Activated gamma-delta T cell (primary cell): ENCODE measurements at places on chromosomes 13 and 19.

DNA sequence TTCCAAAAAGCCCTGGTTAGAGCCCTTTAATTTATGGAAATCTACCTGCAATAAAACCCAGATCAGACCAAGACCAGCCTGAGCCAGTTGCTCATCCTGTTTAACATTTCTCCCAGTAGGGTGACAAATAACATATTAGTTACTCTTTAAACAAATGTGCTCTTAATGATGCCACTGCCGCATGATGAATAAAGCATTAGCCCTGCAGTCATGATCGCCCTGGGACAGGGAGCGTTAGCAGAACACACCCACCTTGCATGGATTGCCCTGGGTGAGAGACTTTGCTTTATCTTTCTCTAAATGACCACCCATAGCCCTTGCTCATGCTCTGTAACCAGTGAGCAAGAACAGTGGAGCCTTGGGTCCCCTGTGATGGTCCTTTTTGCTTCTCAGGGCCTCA lies 362.4 kb downstream of the ENOX1 start:
- DNase-seq: no peak

GRCh38 chr19:2627319-2627829 lies 75.1 kb downstream of the GNG7 start:
- no peak for DNase-seq

- DNase-seq: no peak
Observed at GRCh38 chr19:49486710-49487276, 615 bp upstream of the RPL13A start.

DNA sequence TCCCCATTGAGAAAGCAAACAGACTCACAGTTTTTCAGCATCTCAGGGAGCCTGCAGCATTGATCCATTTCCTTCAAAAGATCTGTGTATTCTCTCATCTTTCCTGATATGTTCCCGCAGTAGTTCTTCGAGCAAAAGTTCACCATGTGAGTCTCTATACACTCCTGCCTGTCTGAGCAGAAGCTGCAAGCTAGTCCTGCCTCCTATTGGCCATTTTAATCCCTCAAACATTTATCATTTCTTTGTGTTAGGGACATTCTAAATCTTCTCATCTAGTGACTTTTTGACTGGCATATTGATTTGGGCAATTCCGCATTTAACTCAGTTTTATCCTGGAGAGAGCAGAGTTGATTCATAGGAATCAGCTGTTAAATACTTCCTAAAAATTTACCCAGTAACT lies 660.4 kb upstream of the KLF12 start:
- no peak for DNase-seq

GRCh38 chr19:49210108-49210900 lies 52.7 kb downstream of the TRPM4 start:
- DNase-seq: no peak

DNA sequence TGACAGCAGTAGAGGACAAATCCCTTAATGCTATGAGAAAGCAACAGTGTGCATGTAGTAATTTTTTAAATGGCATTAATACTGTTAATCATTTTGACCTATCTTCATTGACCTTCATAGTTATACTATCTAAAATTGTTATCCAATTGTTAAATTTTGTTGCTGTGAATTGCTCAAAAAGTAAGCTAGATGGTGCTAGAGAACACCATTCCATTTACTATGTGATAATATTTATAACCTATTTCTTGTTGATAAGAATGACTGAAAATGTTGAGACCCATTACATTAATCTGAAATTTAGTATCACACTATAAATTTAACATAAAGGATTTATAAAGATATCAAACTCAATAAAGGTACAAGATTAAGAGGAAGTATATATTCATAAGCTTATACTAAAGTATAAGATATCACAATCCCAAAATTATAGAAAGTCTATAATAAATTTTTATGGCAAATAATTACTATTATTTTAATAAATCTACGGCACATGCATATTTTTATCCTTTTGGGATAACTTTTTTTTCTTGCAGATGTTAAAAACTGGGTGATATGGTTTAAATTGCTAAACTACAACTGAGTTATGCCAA lies 1573.3 kb downstream of the PCDH9 start:
- no peak for DNase-seq

- DNase-seq: no peak
Observed at GRCh38 chr13:27371932-27372331, 52.5 kb upstream of the GTF3A start.

DNA sequence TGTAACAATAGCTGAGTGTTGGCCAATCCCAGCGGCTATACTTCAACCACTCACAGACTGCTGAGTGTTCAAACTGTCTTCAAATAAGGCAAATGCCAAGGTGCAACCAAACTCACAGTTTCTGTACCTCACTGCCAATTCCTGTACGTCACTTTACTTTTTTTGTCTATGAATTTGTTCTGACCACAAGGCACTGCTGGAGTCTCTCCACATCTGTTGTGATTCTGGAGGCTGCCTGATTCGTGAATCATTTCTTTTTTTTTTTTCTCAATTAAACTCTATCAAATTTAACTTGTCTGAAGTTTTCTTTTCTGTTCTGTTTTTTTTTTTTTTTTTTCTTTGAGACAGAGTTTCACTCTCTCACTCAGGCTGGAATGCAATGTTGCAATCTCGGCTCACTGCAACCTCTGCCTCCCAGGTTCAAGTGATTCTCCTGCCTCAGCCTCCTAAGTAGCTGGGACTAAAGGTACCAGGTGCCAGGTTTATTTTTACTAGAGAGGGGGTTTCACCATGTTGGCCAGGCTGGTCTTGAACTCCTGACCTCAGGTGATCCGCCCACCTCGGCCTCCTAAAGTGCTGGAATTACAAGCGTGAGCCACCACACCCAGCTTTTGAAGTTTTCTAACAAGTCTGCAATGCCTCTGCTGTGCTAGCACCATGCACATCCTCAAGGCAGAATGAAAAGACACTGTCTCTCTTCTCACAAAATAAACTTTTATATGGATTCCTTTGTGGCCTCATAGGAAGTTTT lies 401.7 kb downstream of the IRS2 start:
- no peak for DNase-seq
